ENCODE measurements at places on chromosomes 4 and X. TPM values are rescaled to one million over a fixed set of nuclear protein-coding genes. Genes with fewer than 3 reads are reported as not detected.

Gene UGT2B15
- not detected for total RNA-seq

Gene HGFAC
- 0.67 TPM for total RNA-seq

Gene DCAF8L2
- not detected for total RNA-seq

Gene NEXMIF
- 0.32 TPM for total RNA-seq

Gene SPANXN3
- total RNA-seq: not detected

GRCh38 chrX:131840799-131841495 is 182.2 kb upstream of the STK26 start:
- DNase-seq: no peak

DNA sequence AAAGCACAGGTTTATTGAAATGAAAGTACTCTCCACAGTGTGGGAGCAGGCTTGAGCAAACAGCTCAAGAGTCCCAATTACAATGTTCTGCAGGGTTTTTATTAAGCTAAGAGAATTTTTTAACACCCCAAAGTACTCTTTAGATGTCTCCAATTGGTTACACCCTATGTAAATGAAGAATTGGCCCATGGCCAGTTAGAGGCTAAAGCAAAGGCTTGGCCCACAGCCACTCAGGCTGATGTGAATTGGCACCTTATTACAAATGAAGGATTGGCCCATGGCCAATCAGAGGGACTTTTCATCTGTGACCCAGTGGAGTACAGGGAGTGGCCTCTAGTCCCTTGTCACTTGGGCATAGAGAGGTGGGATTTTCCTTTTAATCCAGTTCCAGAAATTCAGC is 30.1 kb upstream of the IQCM start:
- DNase-seq: no peak

GRCh38 chrX:47143894-47144625 is 442 bp downstream of the NDUFB11 start:
- DNase-seq: peak; percentile 56

GRCh38 chr4:921830-922331 is 10.2 kb downstream of the GAK start:
- DNase-seq: no peak

DNA sequence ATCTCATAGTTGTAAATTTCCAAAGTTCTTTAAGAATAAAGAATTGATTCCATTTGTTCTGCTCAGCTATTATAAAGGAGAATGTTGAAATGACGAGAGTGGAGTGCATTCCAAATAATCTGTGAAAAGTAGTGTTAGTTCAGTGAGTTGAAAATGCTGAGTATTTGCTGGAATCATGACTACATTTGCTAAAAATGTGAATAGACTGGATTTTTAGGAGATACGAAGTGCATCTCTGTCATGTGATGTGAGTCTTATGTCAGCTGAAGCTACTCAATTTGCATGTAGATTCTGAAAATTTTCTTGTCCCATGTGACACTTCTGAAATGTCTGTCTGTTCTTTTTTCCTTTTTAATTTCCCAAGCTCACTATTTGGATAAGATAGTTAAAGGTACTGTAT is 206.0 kb downstream of the DCTD start:
- no peak for DNase-seq

DNA sequence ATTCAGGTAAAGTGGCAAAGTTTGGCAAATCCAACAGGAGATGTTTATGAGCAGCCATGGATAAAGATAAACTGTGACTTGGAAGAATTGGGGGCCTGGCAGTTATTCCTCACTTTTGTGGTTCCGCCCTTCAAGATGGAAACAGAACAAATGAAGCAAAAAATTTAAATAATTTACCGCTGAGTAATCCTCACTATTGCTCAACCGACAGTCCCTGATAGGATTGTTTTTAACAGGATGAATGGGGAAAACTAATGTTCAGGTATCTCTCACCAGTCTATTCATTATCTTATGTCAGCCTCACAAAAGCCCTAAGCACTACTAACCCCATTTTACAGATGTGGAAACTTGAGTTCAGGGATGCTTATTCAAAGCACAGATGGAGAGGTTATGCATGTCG is 90.8 kb downstream of the FNIP2 start:
- no peak for DNase-seq

DNA sequence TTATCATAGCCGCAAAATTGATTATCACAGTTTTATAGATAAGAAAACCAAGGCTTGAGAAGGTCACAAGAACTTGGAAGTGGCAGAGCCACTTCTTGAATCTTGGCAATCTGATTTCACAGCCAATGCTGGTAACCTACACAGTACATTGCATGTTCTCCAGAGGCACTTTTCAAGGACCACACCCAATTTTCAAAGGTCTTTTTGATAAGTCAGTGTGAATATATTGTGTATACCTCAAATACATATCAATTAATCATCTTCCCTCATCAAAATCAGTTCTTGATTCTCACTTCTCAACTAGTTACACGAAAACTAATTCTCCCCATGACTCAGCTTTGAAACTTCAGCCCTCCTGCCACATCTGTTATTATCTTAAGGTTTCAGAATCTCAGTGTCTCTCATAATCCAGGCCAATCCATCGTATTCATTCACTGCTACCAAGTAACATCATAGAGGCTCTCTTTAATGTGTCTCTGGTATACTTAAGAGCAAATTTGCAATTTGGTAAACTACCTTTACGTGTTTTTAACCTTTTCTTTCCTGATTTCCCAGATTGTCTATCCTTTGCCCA is 16.8 kb downstream of the CAMK2D start:
- DNase-seq: no peak

GRCh38 chrX:44451056-44451455 is 91.6 kb downstream of the FUNDC1 start:
- no peak for DNase-seq

All from left ventricle myocardium superior (tissue), 1 donor.